ENCODE measurements at places on chromosomes 4 and X.

- ATAC-seq = no peak
Measured at GRCh38 chr4:135225551-135225950, 1024.0 kb upstream of the PABPC4L start.

DNA sequence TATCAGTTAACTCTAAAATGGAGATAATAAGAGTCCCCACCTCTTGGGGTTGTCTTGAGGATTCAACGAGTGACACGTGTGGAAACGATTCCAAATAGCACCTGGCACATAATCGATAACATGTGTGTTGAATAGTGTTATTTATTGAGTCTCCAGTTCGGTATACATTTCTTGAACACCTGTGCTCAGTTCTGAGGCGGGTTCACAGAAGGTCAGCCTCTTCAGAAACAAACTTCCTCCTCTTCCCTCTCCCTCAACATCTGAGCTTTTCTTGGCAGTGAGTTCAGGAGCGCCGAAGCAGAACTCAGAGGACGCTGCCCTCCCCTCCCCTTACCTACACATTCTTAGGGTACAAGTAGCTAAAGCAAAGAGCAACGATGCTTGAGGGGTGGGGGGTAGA is 934 bp downstream of the PDHA1 start:
- ATAC-seq = no peak

DNA sequence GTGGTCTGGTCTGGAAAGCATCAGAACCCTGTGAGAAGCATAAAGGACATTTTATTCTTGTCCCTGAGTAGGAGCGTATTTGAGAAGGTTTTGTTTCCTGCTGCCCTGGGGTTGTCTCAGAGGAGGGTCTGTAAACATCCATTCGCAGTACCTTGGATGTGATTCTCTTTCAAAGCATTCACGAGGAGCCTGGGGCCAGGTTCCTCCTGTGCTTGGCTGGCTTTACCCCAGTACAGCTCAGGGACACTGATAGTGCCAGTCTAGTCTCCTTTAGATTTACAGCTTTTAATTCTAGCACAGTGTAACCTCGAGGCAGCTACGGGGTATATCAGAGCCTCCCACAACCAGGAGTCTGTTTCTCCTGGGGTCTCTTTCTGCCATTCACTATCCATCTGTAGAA is 2.7 kb downstream of the CLRN2 start:
- ATAC-seq = no peak

DNA sequence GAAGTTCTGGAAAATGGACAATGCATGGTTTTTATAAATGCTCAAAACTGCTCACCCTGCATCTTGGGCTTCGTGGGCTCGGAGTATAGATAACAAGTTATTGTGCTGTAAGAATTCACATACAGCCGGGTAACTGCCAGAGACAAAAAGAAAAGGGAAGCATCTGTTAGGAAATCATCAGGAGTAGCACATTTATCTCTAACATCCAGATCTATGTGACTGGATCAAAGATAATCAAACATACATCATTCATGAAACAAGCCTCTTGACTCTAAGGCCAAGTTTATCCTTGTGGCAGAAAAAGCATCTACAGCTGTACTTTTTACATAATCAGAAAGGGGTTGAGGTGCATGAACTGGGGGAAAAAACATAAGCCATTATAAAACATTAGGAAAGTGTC is 264.2 kb downstream of the PPP3CA start:
- no peak for ATAC-seq

- ATAC-seq = peak; percentile 64
Measured at GRCh38 chr4:6087669-6088341, 69.6 kb upstream of the C4orf50 start.

DNA sequence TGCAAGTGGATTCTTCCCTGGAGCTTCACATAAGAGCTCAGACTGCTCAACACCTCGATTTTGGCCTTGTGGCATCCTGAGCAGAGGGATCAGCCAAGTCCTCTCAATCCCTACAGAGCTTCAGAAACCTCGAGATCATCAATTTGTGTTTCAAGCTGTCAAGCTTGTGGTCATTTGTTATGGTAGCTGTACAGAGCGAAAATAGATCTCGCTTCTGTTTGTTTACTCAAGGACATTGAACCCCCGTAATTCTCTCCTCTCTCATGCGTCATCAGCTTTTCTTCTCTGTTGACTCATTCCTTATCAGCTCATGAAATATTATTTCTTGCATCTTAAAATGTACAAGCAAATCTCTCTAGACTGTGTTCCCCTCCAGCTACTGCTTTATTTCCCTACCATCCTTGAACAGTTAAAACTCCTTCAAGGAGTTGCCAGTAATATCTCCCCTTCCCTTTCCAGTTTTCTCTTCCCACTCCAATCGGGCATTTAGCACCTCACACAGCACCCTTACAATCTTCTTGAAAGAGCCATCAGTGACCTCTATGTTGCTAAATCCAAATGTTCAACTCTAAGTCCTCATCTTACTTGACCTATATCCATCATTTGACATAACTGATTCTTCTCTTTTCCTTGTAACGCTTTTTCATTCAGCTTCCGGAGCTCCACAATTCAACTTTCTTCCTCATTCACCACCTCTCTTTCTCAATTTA is 106.2 kb upstream of the FAT1 start:
- no peak for ATAC-seq

GRCh38 chr4:89308161-89308500 is 531 bp upstream of the GPRIN3 start:
- no peak for ATAC-seq

GRCh38 chr4:6777636-6778281 is 4.8 kb upstream of the KIAA0232 start:
- ATAC-seq = no peak

GRCh38 chrX:131366407-131366806 is 77.3 kb upstream of the IGSF1 start:
- no peak for ATAC-seq

- no peak for ATAC-seq
Measured at GRCh38 chrX:9110808-9111207, 76.9 kb upstream of the FAM9B start.

GRCh38 chrX:107384397-107385105 is 64.9 kb upstream of the FRMPD3 start:
- ATAC-seq = no peak

GRCh38 chr4:152346526-152346925 is 189.4 kb downstream of the FBXW7 start:
- ATAC-seq = no peak

GRCh38 chrX:11117745-11118144 is 6.6 kb downstream of the HCCS start:
- no peak for ATAC-seq

Data from esophagus mucosa (tissue), 1 donor.